ENCODE measurements at places on chromosomes 1 and 21.

DNA sequence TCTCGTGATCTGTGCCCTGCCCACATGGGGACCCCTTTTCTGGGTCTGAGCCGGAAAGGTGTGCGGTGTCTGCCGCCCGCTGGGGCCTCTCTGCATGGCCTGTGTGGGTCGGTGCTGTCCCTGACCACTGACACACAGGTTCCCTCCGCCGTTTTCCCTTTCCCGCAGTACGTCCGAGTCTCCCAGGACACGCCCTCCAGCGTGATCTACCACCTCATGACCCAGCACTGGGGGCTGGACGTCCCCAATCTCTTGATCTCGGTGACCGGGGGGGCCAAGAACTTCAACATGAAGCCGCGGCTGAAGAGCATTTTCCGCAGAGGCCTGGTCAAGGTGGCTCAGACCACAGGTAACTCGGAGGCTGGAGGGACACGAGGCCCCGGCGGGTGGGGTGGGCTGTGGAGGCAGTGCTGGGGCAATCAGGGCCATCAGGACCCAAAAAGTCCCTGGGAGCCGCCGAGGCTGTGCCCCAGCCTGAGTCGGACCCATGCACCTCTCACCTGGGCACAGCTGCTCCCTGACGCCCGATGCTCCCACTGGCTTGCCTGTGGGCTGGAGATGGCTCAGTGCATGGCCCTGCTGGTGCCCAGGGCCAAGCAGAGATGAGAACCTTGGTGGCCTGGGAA lies 13.3 kb downstream of the TRPM2 start:
- no peak for DNase-seq

GRCh38 chr1:94101613-94102525 lies 19.1 kb downstream of the ABCA4 start:
- no peak for DNase-seq

- no peak for DNase-seq
These were observed 2.1 kb upstream of the CAPN8 start for GRCh38 chr1:223667484-223668182.

DNA sequence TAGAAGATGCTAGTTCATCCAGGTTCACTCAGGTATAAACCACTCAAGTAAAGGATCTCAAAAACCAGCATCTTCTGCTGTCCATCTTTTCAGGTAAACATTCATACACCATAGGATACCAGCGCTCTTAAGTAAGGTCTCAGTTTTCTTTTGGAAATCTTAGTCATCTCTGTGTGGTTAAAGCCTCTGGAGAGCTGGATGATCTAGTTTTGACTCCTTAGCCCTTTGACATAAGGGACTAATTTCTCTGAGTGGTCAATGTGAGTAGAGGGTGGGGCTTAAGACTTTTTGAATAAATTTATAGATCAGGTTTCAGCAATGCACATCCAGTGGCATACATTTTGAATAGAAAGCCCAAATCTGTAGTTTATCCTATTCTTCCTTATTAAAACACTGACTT lies 92.3 kb downstream of the CTH start:
- DNase-seq, result no peak

- no peak for DNase-seq
These were observed 61.1 kb upstream of the RAB4A start for GRCh38 chr1:229209816-229210215.

- no peak for DNase-seq
These were observed 9.9 kb upstream of the GPR25 start for GRCh38 chr1:200862713-200863415.

DNA sequence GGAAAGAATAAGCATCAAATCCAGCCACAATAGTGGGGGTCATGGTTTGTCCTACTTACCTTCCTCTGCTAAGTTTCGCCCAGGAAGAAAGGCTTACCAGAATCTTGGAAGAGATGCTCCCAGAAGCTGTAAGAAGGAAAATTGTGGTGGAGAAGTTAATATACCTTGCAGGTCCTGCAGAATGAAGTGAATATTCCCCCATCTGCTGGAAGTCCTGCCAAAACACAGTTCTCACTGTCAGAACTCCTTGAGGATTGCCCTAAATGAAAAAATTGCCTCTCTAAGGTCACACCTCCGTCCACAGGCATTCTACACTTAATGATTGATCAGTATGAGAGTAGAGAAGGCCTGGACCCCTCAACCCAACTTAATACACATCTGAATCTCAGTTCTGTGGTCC lies 78.4 kb upstream of the RGS21 start:
- no peak for DNase-seq

GRCh38 chr1:197614916-197615692 lies 160.2 kb downstream of the DENND1B start:
- DNase-seq, result no peak

DNA sequence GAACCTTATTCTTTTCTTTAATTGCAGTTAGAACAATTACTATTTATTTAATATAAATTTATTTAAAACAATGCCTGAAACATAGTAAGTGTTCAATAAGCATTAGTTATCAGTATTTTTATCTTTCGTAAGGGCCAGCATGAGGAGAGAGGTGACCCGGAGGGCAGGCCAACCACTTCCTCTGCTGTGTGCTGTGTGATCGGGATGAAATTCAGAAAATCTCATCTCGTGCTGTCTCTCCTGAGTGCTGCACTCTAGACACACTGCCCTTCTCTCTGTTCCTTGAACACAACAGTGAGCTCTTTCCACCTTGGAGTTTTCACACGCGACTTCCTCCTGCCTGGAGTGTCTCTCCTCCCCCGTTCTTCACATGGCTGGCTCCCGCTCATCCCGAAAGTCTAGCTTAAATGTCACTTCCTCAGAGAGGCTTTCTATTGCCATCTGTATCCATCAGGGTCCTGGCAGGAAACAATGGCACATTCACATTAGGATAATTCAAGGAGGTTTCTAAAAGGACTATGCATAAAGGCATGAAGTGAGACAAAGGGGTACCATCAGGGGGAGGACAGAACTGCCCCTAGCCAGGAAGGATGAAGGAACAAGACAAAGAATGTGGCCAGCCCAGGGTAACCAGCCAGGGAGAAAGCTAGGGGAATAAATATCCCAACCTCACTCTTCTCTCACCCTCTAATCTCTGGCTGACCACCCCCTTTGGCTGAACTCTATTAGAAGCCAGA lies 142.6 kb upstream of the GJB5 start:
- no peak for DNase-seq

Measured in stimulated activated CD8-positive, alpha-beta memory T cell treated with anti-CD3 and anti-CD28 coated beads, Interleukin-4, amount 100 ng/mL, for 24 hours (primary cell).